Stimulated activated CD4-positive, alpha-beta T cell treated with anti-CD3 and anti-CD28 coated beads, Interleukin-1b, Interleukin-23, amount 100 ng/mL, for 1 hour (primary cell): ENCODE measurements at places on chromosomes 11 and 22.

GRCh38 chr11:69813839-69814238 lies 5.4 kb downstream of the FGF3 start:
- no peak for DNase-seq

GRCh38 chr11:79013509-79013908 lies 427.3 kb downstream of the TENM4 start:
- no peak for DNase-seq

DNA sequence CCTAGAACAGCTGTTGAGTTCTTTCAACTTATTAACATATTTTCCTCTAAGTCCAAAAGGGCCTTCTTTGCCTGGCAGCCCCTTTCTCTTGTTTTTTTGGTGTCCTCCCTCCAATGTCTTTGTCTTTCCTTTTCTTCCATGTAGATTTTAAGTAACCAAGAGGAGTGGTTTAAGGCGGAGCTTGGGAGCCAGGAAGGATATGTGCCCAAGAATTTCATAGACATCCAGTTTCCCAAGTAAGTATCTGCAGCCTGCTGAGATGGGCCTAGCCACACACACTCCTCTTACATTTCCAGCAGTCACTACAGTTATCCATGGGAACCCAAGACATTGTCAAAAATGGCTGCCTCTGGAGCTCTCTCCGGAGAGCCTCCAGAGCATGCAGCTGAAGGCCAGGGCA lies 4.5 kb upstream of the TMA7B start:
- no peak for DNase-seq

GRCh38 chr22:39470451-39471291 lies 13.9 kb downstream of the MGAT3 start:
- DNase-seq, result no peak

- DNase-seq, result no peak
Measured at GRCh38 chr22:34812631-34813030, 253.3 kb upstream of the ISX start.

GRCh38 chr22:44261164-44261860 lies 51.4 kb downstream of the SHISAL1 start:
- no peak for DNase-seq

DNA sequence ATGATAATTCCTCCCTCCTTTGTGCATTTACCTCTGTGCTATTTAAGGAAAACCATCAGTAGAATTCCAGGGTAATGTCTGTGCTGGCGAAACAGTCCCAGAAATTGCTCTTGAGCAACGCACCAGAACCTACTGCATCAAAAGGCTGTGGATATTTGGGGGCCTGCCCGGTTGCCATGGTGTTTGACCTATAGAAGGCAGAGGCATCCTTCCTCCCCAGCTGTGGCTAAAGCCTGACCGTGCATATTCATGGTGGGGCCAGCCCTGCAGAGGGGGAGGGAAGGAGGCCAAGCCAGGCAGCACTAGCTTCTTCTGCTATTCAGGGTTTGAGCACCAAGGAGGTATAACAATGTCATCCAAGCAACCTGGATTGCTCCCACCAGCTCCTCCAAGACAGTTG lies 215.0 kb upstream of the E2F8 start:
- no peak for DNase-seq

GRCh38 chr11:69352715-69353319 lies 58.9 kb downstream of the MYEOV start:
- no peak for DNase-seq

- no peak for DNase-seq
Measured at GRCh38 chr11:129190087-129190486, 2.0 kb downstream of the ARHGAP32 start.

- no peak for DNase-seq
Measured at GRCh38 chr22:24141586-24141985, 39.7 kb upstream of the SUSD2 start.

DNA sequence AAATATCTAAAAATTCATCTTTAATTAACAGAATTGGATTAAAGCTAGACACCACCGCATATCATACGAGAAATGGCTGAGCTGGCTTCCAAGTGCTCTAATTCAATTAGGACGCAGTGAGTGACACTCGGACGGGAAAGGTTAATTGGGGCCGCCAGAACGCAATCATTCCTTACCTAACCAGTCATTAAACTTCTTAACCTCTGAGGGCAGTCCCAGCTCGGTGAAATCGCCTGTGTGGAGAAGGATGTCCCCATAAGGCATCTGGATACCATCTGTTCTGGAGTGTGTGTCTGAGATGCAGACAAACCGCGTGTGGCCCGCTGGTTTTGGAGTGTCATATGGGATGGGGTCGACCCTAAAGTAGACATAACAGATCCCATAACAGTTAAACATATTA lies 50.3 kb downstream of the MPPED2 start:
- DNase-seq, result no peak

DNA sequence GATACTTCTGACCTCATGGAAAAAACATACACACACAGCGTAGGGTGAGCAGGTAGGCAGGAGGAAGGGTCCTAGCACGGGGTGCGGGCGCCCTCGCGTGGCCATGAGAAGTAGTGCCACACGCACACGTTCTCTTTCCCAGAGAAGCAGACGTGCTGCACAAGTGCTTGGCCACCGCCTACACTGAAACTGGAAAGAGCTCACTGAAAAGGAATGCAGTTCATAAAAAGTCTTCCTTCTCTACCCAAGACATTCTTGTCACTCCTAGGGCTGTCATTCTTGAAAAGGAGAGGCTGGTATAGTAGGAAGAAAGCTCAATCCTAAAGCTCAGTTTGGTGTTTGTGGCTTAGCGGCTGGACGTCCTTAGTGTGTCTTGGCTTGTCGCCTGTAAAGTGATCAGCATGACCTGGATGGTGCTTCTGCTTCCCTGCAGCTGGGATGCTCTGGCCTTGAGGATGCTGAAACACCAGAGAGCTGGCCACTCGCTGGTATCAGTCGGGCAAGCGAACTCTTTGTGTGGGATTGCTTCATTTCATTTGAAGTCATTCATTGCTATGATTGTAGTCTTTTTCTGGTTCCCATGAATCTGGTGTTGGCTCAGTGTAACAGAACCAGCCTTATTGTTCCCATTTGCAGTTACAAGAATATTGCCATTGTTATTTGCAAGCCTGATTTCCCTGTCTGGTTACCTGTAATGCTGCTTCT lies 303.8 kb downstream of the NTM start:
- DNase-seq, result no peak

GRCh38 chr11:102428696-102429095 lies 23.9 kb downstream of the TMEM123 start:
- no peak for DNase-seq

- no peak for DNase-seq
Measured at GRCh38 chr22:28357193-28357592, 322.4 kb downstream of the TTC28 start.

GRCh38 chr11:46277313-46277621 lies 195 bp upstream of the CREB3L1 start:
- no peak for DNase-seq

DNA sequence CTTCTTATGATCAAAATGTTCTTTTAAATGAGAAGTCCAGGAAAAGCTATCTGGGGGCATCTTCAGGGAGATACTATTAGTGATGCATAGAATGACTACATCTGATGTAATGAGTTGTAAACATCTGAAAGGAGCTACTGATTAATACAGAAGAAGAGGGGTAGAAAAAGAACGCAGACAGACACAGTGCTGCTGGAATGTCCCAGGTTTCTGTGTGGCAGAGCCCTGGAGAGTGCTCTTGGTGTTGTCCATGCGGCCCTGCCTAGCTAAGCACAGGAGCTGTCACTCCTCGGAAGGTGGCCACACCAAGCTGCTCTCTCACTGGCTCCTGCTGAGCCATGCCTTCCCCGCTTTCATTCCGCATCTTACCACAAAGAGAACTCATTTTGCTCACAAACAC lies 768.8 kb downstream of the OPCML start:
- DNase-seq, result no peak

DNA sequence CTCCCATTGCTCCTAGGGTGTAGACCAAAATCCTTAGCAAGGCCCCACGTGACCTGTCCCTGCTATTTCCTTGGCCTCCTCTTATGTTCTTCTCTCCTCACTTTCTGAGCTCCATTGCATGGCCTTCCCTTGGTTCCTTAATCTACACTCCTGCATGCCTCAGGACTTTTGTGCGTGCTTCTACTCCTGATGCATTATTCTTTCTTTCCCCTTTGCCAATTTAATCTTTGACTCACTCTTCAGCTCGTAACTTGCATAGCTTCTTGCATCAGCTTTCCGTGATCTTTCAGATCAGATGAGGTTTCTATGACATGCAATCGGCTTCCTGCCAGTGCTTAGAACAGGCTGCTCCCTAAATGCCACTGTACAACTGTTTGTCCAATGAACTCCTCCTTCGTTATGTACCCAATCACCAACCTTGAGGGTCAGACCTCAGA lies 261.6 kb upstream of the CADM1 start:
- no peak for DNase-seq

DNA sequence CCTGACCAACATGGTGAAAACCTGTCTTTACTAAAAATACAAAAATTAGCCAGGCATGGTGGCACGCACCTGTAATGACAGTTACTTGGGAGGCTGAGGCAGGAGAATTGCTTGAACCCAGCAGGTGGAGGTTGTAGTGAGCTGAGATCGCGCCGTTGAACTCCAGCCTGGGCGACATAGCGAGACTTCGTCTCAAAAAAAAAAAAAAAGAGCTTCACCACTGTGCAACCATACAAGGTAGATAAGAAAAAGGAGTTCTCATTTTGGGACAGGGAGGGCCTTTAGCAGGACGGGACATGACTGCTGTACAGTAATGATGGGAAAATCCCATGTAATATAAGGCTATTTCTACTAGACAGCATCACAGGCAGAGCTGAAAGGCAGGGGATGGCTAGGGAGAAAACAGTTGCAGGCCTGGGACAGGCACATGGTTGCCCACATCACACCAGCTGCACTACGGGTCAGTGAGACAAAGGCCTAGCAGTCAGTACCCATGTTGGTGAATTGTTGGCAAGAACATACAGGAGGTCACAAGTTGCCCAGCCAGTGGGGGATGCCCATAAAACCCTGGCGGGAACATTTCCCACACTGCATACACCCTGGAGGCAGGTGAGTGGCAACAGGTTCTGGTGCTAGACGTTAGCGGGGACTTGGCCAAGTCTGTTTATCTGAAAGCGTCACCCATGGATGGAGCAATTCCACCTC lies 5.4 kb downstream of the TANGO2 start:
- no peak for DNase-seq

DNA sequence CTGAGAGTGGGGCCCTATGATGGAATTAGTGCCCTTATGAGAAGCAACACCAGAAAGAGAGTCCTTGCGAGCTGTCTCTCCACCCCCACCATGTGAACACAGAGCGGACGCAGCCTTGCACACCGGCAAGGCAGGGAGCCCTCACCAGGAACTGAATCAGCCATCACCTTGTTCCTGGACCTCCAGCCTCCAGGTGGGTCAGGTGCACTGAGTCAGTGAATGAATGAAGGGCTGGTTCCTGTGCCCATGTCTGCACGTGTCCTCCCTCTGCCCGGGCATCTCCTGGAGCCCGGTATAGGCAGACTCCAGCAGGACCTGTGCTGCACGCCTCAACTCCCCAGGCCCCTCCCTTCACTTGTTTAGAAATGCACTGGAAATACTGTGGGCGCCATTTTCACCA lies 54.9 kb downstream of the LINC01488 start:
- no peak for DNase-seq

DNA sequence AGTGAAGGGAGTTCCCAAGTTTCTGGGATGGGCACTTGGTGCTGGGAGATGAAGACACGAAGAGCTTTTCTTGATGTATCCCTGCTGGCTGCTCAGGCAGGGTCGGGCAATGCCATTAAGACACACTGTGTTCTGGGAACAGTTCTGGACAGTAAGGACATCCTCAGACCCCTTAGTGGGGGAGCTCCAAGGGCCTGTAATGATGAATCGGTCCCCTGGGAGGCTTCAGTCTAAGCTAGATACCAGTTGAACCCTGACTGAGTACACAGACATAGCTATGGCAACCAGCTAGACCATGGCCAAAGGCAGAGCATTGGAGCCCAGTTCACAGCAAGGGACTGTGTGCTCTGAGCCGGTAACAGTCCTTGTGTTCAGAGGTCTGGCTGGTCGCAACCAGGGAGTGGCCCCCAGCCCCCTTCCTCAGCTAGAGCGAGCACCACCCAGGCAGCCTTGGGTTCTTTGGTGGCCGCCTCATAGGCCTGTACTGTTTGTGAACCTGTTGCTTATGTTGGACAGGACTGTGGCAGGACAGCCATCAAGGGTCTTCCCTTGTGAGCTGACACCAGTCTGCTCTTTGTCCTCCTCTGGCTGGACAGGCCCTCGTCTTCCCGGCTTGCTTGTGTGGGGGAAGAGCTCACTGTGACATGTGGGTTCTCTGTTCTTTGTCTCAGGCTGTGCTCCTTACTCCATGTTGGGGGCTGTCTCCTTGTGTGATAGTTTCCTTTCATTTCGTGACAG lies 25.0 kb downstream of the MED15 start:
- no peak for DNase-seq

DNA sequence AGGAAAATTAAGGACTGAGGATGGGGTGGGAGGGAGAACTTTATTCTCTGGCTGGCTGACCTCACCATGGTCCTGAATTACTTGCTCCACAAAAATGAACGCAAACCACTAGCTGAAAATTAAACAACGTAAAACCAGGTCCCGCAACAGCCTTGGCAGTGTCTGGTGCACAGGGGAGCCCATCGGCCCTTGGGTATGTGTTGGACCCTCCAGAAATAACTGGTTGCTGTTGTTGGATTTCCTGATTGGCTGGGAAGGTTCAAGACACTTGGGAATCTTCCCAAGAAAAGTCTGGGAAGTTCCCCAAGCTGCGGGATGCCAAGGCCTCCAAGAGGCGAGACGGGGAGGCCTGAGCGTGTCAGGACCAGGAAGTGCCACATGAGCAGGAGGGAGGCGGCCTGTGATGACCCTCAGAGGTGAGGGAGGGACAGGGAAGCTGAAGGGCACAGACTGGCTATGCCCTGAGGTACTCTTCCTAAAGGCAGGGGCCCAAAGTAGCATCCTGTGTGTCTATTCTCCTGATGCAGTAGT lies 10.4 kb upstream of the RASL10A start:
- DNase-seq, result no peak

GRCh38 chr11:61797263-61797944 lies 4.7 kb downstream of the FEN1 start:
- DNase-seq, result peak; percentile 41
